ENCODE measurements at places on chromosomes 1 and 21.
A peak's percentile ranks its signal among the peaks of the same experiment; 100 is the strongest.

- no peak for DNase-seq
Observed at GRCh38 chr1:200365897-200366426, 43.9 kb downstream of the ZNF281 start.

DNA sequence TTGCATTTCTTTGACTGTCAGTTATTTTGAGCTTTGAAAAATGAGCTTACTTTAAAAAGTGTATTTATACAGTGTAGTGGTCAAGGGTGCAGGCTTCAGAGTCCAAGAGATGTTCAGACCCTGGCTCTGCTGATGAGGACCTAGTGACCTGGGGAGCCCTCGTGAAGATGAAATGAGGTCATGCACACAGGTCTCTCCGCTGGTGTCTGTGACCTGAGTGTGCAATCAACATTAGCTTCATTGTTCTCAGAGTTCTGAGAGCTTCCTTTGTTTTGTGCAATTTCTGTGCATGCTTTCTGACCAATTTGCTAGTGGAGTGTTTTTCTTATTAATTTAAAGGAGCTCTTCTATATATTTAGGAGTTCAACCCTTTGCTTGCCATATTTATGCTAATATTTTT, 71.3 kb downstream of the RIPK4 start:
- no peak for DNase-seq

GRCh38 chr21:44074315-44074958, 32.8 kb upstream of the PWP2 start:
- DNase-seq, result no peak

DNA sequence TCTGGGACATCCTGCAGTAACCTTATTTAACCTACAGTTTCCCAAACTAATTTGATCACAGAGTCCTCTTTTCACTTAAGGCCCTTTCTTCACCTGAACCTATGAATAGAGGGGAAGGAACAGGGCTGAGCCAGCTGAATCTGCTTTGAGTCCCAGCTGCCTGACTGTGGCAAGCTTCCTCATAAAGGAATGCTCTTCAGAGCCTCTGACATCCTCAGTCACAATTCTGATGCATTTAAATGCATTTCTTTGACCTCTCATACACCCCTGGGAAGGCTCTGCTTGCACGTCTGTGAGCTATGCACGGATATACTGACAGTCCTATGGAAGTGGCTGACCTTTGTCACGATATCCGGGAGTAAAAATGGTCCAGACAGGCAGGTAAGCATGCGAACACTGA, 673.1 kb downstream of the SMYD3 start:
- DNase-seq, result no peak

- DNase-seq, result no peak
Observed at GRCh38 chr1:150076066-150076465, 8.5 kb downstream of the VPS45 start.

DNA sequence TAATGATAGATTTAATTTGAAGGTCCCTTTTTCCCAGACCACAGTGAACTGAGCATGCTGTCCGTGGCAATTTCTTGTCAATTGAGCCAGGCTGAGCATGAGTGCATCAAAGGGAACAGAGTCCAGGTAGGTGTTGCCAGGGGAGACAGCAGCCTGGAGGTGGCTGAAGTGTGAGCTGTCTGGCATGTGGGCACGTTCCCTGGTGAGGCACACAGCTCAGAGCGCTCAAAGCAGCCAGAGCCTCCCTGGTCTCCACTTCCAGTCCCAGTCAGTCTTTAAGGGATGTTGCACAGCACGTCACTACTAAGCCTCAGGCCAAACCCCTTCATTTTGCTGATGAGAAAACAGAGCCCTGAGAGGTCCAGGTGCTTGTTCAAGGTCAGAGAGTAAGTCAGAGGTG, 251.4 kb downstream of the MATN1 start:
- DNase-seq, result no peak

GRCh38 chr1:183243161-183244050, 57.3 kb downstream of the LAMC2 start:
- DNase-seq, result peak; percentile 38

DNA sequence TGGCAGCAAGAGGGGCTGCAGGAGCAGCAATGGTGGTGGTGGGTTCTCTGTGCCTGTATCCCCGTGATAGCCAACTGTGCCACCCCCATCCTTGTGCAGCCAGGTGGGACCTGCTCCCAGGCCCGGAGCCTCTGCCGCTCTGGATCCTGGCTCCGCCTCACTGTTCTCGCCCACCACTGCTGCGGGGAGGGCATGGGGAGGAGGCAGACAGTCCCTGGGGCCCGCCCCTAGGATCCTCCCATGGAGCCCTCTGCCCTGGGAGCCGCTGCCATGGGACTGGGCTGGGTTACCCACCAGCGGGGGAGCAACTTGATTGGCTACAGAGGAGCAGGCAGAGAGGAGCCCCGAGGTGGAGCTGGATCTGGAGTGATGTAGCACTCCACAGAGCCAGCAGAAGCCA, 31.6 kb downstream of the CD1D start:
- no peak for DNase-seq

DNA sequence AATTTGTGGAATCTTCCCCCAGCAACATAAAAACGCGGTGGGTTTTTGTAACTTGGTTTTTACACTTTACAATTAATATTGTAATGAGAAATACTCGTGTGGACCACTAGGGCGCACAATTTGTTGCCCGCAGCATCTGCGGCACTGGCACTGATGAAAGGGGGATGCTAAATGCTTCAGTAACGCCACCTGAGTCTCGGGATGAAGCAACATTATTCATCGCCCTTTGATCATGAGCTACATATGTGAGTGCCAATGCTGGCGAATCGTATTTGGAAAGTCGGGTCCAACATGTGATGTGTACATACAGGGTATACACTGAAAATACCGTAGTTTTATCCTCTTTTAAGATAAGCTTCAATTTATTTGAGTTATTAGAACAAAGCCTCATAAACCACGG, 34.2 kb upstream of the COX20 start:
- peak; percentile 76 for DNase-seq

GRCh38 chr1:34296059-34296458, 119.4 kb downstream of the C1orf94 start:
- DNase-seq, result no peak

GRCh38 chr1:121414905-121415304, 230.1 kb downstream of the SRGAP2C start:
- DNase-seq, result peak; percentile 12

DNA sequence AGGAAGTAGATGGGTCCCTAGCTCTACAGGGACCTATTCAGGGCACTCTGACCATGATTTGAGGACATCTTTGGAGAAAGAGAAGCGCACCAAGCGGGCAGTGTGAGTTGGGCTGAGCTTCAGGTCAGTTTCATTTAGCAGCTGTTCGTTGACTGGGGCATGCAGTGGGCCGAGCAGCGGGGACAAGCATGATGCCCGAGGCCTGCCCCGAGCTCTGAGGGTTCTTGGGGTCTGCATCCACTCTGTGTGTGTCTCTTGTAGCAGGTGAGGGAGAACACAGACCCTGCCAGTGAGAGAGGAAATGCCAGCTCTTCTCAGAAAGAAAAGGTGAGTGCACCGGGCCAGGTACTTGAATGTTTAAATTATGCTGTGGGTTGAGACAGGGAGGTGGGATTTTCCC, 5.4 kb downstream of the THAP3 start:
- DNase-seq, result no peak

DNA sequence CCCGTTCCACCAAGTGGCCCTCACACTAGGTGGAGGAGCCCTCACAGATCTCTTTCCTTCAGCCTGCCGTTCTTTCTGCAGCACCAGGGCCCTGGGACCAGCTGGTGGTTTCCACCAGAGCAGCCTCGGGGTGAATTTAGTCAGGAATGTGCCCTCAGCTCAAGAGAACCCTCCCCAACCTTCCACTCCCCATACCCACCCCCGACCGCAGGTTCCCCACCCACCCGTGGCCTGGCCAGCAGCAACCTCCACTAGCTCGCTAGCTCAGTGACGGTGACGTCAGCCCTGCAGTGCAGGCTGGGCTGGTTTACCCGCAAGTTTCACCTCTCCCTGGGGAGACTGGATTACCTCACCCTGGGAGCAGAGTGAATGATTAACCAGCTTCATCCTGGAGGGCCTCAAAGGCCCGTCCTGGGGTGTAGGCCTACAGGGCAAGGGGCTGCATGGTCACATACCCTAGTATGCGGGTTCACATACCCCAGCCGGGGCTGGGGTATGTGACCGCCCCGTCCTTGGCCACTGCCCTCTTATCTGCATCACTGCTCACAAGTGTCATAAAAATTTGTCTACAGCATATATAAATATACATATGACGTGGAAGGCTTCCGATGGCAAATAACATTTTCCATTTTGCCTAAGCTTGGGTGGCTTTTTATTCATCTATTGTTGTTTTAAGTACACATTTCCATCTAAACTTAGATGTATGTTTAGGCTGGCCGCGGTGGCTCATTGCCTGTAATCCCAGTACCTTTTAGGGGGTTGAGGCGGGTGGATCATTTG, 24.5 kb downstream of the ELF3 start:
- peak; percentile 94 for DNase-seq

DNA sequence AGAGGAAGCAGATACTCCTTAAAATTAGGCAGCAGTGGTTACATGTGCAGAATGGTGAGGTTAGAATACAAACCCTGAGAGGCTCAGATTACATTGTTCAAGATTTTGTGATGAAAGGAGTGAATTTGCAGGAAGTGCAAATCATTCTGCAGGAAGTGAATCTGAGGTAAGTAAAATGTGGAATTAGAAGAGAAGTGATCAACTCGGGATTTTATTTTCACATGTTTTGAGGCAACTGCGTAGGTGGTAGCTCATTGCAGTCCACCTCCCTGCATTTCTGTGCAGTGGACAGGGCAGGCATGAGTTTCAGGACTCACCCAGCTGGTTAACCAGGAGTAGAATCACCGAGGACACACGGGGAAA, 2.1 kb upstream of the PLA2G2C start:
- no peak for DNase-seq

GRCh38 chr1:203478231-203478630, 2.6 kb downstream of the PRELP start:
- no peak for DNase-seq

- DNase-seq, result peak; percentile 38
Observed at GRCh38 chr1:53521924-53522552, 62.8 kb downstream of the DMRTB1 start.

DNA sequence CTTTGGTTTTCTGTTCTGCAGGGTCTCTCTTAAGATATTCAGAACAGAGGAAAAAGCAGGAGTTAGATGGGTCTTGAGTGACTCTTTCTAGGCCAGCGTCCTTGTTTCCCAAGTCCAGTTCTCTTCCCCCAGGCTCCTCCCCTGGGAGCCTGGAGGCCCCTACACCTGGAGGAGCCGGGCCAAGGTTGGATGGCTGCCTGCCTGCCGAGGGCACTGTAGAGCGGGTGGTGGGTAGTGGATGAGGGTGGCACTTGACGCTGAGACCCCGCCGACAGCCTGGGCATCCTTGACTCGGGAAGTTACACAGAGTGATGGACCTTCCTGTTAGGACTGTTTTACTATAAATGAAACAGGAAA, 17.4 kb upstream of the KANK4 start:
- DNase-seq, result no peak

DNA sequence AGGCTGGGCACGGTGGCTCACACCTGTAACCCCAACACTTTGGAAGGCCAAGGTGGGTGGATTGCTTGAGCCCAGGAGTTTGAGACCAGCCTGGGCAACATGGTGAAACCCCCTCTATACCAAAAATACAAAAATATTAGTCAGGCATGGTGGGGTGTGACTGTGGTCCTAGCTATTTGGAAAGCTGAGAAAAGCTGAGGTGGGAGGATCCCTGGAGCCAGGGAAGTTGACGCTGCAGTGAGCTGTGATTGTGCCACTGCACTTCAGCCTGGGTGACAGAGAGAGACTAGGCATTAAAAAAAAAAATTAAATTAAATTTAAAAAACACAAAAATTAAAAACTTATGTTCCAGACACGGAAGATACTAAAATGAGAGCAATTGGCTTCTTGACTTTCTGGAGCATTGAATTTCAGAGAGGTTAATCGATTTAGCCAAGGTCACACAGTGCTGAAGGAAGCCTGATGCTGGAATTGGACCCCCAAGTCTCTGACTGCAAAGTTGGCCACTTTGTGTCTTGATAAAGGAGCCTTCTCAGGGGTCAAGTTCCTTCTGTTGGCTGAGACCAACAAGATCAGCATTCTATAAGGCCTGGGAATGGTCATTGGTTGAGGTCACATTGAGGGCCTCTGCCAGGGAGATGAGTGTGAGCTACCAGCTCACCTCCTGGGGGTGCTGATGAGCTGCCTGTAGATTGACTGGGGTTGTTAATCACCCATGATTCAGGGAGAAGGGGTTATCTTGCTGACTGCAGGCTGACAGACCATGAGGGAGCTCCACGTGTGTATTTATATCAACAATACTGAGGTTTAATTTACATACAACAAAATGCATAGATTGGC, 54.3 kb downstream of the RPS6KA1 start:
- DNase-seq, result no peak

- DNase-seq, result no peak
Observed at GRCh38 chr1:93223023-93223675, 42.6 kb downstream of the CCDC18 start.

- DNase-seq, result no peak
Observed at GRCh38 chr1:34131396-34132160, 33.5 kb downstream of the CSMD2 start.

DNA sequence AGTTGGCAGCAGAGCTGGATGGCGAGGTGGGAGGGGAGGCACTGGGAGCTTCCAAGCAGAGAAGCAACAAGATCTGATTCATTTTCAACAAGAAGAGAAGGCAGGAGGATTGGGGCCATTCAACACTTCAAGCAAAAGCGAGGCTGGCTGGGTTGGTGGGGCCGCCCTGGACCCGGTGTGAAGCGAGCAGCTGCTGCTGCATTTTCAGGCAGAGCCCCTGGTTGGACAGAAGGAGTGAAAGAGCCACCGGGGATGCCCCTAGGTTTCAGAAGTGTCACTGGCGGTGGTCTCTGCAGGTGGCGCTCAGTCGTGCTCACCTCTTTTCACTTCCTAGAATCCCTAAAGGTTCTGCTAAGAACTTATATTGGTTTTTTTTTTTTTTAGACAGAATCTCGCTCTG, 18.0 kb downstream of the SLC2A7 start:
- DNase-seq, result no peak

- peak; percentile 59 for DNase-seq
Observed at GRCh38 chr1:93878501-93878888, 511 bp downstream of the DNTTIP2 start.

DNA sequence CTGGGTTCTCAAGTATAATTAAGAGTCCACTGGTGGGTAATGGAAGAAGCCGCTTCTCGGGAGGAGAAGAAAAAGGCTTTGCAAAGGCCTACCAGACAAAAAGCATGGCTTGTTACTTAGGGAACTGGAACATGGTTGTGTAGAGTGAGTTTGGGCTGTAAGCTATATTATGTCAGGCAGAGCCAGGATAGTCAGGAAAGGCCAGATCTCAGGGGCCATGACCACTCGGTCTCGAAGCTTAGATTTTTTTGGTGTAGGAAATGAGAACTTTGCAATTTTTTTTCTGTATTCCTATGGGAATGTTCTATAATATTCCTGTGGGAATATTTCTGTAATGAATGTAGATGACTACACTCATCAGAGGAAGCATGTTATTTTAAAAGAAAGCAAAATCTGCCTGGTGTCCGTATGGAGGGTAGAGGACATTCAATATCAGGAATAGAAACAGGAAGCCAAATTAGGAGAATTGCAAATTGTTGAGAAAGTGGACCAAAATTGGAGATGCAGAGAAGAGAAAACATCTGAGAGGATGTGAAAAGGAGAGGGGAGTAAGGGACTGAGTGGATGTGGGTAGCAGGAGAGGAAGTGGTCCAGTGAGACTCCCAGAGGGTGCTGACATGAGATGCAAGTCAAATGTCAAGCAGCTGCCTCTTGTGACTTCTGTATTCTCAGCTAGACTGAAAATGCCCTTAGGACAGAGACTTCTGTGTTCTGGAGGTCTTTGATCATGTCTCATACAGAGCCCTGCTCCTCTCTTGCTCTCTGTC, 45.2 kb upstream of the HAO2 start:
- no peak for DNase-seq

GRCh38 chr1:67304023-67304422, 3.6 kb upstream of the IL12RB2 start:
- no peak for DNase-seq

GRCh38 chr1:33615546-33615945, 143.1 kb downstream of the ZSCAN20 start:
- DNase-seq, result no peak
